ENCODE measurements at places on chromosomes 11 and 22.

GRCh38 chr11:61123775-61124571, 21.7 kb downstream of the CD5 start:
- DNase-seq: no peak

GRCh38 chr11:2913019-2913431, 16.2 kb downstream of the PHLDA2 start:
- DNase-seq: peak; percentile 65

DNA sequence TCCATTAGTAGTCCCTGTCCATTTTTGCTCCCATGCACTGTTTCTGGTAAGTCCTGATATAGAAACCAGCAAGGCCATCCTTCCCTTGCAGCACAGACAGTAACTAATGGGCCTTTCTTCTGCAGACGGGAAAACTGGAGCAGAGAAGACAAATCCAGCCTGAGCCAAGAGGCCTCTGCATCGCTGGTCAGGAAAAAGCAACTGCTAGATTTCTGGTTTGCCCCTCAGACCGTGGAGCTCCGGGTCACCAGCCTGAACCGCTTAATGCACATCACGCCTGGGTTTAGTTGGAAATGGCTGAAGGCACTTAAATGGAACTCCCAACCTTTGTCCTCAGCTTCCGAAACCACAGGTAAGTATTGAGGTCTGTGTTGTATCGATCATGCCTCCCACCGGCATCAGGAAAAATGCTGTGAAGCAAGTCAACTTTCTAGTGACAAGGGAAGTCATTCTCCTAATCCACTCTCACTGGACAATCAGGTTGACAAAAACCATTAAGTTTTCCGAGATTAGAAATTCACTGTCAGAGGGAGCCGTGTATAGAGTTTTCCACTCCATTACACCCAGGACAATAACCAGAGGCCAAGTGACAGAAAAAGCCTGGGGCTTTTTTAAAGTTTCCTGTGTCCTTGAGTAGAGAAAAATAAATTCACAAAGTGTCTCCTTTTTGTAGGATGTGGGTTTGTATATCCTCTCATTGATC, 14.8 kb upstream of the LMO2 start:
- DNase-seq: no peak

- DNase-seq: peak; percentile 100
Observed at GRCh38 chr11:117199053-117199915, at the start of gene TAGLN. TSS of gene TAGLN (plus strand) at chr11:117199370. CDS start at chr11:117203014, 3,644 bp downstream.

DNA sequence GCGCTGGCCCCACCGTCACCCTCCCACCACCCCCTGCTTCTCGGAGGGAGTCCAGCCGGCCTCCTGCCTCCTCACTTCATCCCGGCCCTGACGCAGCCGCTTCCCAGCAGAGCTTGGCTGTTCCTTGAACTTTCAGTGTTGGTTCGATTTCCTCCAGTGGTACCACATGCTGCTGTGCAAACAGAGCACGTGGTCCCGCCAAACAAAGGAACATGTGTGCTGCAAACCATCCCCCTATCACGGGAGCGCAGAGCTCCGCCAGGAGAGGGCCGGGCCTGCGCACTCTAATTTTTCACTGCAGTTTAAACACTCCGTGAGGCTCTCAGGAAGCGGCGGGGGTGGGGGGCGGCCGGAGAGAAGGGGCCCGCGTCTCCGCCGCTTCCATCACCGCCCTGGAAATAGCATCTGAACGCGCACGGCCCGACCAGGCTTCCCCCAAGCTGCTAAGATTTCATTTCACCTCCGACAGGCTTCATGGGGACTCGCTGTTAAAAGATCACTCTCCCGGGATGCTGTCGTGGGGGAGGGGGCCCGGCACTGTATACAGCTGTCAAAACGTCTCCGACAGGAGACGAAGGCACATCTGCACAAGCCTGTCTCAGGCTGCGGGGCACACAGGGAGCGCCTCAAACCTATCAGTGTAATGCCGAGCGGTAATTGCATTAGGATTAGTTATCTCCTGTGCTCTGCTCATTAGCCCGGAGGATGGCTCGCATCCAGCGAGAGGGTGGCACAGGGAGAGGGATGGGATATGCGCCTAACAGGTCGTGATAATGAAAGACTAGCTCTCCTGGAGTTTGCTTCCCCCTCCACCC, 269.9 kb upstream of the SORL1-AS1 start:
- peak; percentile 79 for DNase-seq

GRCh38 chr11:122672892-122673291, 17.4 kb downstream of the UBASH3B start:
- no peak for DNase-seq

DNA sequence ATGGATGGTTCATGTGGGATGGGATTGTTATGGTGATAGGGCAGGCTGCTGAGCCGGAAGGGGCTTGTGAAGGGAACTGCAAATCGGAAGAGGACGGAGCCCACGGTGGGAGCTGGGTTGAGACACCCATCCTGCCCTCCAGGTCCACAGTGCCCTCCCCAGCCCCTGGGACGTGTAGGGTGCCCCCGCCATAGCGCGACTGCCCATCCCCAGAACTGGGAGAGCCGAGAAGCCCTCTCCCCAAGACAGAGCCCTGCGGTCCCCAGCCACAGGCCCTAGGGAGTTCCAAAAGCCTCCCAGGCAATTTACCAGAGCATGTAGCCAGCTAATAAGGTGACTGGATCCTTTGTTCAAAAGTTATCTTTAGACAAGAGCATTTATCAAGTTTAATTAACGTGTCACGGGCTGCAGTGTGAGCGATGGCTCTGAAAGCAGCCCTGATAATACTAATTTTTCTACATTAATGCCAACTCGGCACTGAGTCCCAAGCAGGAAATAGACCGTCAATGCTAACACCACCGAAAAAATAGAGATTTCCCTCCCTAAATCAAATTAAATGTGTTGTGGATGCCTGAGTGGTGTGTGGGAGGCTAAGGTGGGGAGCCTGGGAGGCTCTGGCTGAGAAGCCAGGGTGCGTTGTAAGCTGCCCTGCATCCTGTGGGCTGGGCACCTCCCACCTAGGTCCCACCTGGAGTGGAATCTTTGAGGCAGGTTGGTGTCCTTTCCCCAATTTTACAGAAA, 76.8 kb upstream of the RTL6 start:
- DNase-seq: no peak

GRCh38 chr22:34950489-34950888, 115.5 kb upstream of the ISX start:
- no peak for DNase-seq

DNA sequence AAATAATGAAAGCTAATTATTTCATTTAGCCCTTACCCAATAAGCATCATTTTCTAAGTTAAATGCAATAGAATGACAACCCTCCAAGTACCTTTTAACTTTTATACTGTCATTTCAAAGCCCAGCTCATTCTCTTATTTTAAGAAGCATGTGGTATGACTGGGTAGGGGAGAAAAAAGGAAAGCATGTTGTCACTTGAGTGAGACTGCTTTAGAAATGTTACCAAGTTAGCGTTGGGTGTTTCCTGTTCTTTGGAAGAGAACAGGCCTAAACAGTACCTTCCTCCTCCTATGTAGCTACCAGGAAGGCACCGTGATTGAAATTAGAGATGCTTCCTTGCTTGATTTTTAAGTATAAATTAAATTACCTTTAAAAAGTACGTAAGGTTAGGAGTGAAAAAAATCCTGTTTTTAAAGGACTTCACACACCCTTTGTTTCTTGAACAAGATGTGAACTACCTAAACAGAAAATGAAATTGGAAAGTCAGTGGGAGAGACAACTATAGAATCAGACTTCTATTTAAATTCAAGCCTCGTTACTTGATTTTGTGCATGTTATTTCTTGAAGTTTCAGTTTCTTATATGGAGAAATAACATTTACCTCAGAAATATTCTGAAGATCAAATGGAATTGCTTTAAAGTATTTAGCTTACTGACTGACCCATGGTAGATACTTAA, 741 bp upstream of the CNTF start:
- no peak for DNase-seq

- DNase-seq: peak; percentile 7
Observed at GRCh38 chr11:40514124-40514523, 945.3 kb downstream of the LRRC4C start.

DNA sequence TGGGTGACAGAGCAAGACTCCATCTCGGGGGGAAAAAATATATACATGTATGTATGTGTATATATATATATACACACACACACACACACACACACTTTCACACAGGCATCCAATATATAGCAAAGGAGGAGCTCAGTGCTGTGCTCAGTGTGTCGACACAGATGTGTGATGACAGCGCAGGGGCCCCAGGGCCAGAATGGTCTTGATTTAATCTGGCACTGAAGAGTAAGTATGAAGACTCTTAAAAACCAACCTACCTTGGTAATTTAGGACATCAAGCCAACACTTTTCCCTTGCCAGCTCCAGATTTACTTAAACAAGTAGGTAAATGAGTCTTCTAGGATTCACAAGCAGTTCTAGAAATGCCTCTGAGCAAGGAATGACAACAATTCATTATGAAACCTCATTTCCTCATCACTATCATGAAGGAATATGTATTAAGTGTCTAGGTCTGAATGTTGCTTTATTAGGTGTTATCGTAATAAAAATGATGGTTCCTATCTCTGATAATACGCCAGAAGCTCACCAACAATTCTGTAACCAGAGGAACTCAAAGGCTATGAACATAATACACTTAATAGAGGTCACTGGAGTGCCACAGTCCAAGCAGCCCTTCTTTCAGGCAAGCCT, 71.5 kb downstream of the SGSM3 start:
- DNase-seq: no peak

GRCh38 chr11:94731880-94732601, 36.1 kb upstream of the AMOTL1 start:
- DNase-seq: peak; percentile 80

GRCh38 chr11:92362989-92363388, 138.4 kb downstream of the FAT3 start:
- no peak for DNase-seq

- no peak for DNase-seq
Observed at GRCh38 chr22:25447067-25447685, 117.3 kb upstream of the GRK3 start.

DNA sequence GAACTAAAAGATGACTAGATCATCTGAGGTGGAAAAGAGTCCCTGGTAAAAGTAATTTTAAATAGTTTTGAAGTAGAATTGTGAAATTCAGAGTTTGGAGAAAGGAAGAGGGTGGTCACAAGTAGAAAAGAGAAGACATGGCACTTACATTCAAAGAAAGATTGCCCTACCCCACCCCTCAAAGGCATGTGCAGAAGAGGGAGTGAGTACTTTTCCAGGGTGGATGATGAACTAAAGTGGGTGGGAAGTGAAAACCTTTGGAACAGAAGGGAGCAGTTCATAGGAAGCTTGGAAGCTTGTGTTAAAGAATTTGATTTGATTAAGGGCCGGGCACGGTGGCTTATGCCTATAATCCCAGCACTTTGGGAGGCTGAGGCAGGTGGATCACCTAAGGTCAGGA, 23.6 kb downstream of the SREBF2 start:
- no peak for DNase-seq

DNA sequence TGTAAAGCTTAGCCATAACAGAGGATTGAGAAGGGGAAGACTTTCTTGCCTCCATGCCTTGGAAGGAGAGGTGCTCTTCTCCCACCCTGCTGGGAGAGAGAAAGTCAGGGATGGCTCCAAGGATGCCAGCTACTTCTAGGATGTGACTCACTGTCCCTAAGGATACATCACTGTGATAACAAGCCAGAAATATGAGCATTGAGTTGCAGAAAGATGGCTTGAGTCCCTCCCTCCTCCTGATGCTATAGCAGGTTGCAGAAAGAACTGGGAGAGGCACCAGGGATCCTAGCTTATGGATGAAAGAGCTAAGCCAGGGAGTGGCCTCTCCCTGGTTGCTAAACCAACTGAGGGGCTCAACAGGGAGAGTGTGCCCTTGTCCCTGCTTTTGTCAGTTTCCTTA, 27.8 kb upstream of the FJX1 start:
- DNase-seq: peak; percentile 78

DNA sequence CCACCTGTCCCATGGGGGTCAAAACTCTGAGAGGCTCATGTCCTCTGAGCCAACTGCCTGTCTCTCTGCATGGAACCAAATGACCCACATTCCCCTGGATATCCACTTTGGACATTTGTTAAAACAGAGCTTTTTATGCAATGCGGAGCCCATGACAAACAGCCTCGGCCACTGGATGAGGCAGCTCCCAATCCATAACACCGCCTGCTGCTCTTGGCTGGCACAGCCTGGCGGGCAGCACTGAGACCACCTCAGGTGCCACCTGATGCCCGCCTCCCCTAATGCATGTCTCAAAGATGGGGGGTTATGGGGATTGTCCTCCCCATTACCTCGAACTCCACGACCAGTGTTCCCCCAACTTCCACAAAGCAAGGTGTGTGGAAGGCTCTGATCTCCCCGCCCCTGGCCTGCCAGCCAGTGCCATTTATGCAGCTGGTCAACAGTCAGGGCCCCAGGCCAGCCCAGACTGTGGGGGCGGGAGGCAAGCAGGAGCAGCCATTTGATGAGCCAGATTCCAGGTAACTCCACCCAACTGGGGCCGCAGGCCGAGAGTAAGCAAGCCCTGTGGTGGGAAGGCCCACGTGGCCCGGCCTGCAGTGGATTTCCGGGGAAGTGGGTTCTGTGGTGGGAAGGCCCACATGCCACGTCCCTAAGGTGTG, 84.2 kb downstream of the PHF21B start:
- DNase-seq: no peak

DNA sequence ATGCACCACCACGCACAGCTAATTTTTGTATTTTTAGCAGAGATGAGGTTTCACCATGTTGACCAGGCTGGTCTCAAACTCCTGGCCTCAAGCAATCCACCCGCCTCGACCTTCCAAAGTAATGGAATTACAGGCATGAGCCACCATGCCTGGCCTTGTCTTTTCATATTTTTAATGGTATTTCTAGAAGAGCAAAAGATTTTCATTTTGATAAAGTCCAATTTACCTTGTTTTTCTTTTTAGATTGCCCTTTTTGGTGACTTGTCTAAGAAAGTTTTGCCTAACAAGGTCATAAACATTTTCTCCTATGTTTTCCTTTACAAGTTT, 45.5 kb upstream of the MICAL2 start:
- DNase-seq: no peak

DNA sequence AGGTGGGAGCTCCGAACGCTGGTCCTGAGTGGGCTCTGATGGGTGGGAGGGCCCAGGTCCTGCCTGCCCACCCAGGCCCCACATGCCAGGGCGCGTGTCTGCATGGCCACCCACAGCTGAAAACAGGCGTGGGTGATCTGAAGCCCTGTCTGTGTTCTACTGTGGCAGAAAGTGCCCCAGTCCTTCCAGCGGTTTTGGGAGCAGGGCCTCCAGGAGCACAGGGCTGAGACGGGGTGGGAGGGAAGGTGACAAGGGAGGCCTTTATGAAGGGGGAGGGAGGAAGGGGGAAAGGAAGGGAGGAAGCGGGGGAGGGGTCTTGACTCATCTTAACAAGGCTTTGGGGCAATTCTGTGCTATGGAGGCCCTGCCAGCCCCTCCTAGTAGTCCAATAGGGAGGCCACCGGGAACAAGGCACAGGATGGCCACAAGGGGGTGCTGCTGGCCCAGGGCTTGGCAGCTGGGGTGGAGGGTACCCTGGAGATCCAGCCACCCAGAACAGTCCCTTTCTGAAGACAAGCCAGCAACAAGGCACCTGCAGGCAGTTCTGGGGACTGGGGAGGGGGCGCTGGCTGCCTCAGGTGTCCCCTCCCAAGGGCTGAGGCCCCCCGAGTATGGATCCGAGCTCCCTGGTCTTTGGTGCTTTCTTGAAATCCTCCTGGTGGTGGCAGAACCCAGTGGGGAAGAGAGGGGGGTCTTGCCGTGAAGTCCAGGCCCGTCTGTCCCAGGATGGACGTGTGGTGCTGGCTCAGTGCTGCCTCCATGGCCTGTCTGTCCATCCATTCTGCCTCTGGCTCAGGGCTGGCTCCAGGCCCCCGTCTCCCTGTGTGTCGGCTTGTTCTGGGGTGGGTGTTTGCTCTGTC, 6.3 kb upstream of the FADS3 start:
- DNase-seq: peak; percentile 69

GRCh38 chr11:126627421-126627820, 271.9 kb downstream of the ST3GAL4 start:
- no peak for DNase-seq

- DNase-seq: no peak
Observed at GRCh38 chr22:39349967-39350726, at the start of gene SYNGR1. TSS of gene SYNGR1 (plus strand) at chr22:39349991. CDS start at chr22:39350011, 20 bp downstream.

Measured in fibroblast of skin of scalp (primary cell).